ENCODE measurements at places on chromosomes 7 and 10.

GRCh38 chr7:155667241-155667829 is 22.9 kb downstream of the RBM33 start:
- no peak for DNase-seq

- no peak for DNase-seq
Measured at GRCh38 chr7:13466874-13467547, 522.5 kb downstream of the ETV1 start.

- DNase-seq, result no peak
Measured at GRCh38 chr7:135599471-135599870, 41.8 kb downstream of the NUP205 start.

GRCh38 chr10:21475393-21475792 is 50.1 kb downstream of the SKIDA1 start:
- no peak for DNase-seq

GRCh38 chr7:132817949-132818348 is 241.7 kb upstream of the PLXNA4 start:
- DNase-seq, result no peak

GRCh38 chr7:8436965-8437364 is 3.6 kb downstream of the NXPH1 start:
- DNase-seq, result peak; percentile 59

DNA sequence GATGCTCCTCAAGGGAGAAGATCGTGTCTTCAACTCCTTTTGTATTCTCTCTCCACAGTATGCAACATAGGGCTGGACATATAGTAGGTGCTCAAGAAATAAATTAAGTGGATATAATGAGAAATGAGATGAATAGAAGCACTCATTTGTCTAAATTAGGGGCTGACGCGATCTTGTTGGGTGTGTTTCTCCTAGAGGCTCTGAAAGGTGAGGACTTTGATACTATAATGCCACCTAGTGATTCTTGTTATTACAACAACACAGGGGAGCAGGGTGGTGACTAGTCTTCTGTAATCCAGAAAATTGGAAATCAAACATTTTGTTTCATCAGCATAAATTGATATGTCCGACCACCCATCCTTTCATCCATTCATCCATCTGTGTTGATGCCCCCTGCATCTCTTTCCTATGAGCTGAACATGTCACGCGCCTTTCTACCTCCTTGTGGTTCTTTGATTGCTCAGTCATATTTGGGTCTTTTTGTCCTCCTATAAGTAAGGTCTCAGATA is 3.5 kb upstream of the CFAP58 start:
- DNase-seq, result peak; percentile 68

GRCh38 chr10:71011141-71011540 is 122.8 kb upstream of the PCBD1 start:
- DNase-seq, result no peak

DNA sequence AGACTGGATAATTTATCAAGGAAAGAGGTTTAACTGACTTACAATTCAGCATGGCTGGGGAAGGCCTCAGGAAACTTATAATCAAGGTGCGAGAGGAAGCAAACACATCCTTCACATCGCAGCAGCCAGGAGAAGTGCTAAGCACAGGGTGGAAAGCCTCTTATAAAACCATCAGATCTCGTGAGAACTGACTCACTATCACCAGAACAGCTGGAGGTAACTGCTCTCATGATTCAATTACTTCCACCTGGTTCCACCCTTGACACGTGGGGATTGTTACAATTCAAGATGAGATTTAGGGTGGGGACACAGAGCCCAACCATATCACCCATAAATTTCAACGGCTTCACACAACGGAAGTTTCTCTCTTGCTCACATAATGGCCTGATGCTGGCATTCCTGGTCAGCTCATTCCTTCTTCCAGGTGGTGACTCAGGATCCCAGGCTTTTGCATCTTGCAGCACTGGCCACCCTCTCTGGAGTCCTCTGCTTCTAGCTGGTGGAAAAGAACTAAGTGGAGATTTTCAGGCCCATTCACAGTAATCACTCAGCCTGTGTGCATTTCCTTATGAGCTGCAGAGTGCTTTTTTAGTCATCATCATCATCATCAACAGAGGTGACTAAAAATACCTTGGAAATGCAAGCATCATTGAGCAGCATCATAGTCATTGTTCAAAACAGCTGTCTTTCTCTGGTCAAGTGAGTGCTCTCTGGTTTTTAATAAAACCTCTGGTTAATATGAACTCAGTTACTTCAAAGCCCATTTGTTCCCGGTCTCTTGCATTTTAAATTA is 308.1 kb downstream of the SFMBT2 start:
- DNase-seq, result peak; percentile 72

- DNase-seq, result no peak
Measured at GRCh38 chr10:125000366-125001312, 58.7 kb downstream of the ZRANB1 start.

DNA sequence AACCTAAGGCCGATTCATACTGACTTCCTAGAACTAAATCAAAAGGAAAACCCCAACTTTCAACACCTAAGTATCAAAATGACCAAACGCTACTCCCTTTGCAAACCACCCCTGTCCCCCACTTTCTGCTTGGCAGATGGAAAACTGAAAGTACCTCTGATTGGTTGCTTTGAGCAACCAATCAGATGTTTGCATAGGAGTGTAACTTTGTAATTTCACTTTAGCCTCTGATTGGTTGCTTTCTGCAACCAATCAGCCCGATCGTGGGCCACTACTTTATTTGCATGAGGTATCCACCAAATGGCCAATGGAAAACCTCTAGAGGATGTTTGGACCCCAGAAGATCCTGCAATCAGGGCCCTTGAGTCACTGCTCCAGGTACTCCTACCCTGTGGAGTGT is 12.3 kb upstream of the SNX10 start:
- DNase-seq, result no peak

DNA sequence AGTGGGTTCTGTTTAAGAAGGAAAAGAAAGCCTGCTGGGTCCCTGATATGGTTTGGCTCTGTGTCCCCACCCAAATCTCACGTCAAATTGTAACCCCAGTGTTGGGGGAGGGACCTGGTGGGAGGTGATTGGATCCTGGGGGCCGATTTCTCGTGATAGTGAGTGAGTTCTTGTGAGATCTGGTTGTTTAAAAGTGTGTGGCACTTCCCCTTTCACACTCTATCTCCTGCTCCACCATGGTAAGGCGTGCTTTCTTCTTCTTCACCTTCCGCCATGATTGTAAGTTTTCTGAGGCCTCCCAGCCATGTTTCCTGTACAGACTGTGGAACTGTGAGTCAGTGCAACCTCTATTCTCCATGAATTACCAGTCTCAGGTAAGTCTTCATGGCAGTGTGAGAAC is 42.6 kb downstream of the INPP5A start:
- DNase-seq, result no peak

DNA sequence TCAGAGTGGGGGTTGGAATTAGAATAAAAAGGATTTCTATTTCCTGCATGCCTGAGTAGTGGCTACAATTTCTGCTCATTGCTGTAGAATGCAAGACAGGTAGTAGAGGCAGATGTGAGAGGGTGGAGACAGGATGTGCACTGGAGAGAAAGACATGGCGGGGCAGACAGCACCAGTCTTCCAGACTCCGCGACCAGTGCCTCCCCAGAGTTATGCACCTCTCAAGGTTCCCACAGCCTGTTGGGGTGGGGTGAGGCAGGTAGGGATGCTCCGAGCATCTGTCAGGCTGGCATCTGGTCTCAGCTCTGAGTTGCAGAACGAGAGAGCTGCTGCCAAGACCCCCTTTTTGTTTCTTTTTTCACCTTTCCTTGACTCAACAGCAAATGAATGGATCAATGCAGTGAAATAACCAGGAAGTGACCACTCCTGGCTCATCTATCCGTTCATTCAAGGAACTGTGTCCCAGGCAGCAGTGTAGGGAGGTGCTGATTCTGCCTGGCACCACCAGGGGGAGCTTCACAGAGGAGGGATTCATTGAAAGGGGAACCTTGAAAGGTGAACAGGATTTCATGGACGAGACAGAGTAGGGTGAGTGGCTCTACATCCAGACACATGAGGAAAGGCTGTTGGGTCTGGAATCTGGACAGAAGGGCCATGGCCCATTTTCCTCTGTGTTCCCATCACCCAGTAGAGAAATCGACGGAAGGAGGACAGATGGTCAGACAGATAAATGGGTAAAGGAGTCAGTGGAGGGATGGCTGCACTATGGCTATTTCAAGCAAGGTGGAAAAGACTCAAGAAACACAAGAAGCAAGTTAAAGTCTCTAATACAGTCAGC is 17.2 kb upstream of the SLC18A3 start:
- peak; percentile 72 for DNase-seq

- DNase-seq, result peak; percentile 41
Measured at GRCh38 chr10:99560277-99561126, 27.8 kb downstream of the NKX2-3 start.

- no peak for DNase-seq
Measured at GRCh38 chr7:32809871-32810270, 81.7 kb downstream of the KBTBD2 start.

DNA sequence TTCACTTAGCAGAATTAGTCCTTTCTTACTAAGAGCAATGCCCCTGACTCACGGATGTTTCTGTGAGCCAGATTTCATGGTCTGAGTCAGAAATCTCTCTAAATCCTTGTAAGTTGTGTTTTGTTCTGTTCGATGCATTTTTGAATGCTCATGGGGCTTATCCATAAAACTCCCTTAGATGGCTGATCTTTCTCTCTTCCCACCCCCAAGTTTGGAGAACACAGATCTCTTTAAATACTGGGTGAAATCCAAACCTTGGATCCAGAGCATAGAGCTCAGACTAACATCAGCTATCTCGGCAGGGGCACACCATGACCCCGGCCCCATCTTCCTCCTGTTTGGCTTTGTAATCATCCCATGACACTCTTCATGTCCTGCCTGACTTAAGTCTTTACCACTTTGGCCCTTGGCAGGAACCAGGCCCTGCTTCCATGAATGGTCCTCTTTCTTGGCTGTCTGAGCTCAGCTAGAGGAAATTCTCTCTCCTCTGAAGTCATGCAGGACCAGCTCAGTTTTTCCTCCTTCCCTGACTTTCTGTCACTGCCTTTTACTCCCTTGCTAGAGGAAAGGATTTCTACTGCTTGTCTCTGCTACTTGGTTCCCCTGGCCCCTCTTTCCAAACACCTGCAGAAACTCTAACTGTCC is 120.4 kb upstream of the RAB11FIP2 start:
- DNase-seq, result no peak

GRCh38 chr10:73888514-73888913 is 14.2 kb upstream of the CAMK2G start:
- peak; percentile 62 for DNase-seq

DNA sequence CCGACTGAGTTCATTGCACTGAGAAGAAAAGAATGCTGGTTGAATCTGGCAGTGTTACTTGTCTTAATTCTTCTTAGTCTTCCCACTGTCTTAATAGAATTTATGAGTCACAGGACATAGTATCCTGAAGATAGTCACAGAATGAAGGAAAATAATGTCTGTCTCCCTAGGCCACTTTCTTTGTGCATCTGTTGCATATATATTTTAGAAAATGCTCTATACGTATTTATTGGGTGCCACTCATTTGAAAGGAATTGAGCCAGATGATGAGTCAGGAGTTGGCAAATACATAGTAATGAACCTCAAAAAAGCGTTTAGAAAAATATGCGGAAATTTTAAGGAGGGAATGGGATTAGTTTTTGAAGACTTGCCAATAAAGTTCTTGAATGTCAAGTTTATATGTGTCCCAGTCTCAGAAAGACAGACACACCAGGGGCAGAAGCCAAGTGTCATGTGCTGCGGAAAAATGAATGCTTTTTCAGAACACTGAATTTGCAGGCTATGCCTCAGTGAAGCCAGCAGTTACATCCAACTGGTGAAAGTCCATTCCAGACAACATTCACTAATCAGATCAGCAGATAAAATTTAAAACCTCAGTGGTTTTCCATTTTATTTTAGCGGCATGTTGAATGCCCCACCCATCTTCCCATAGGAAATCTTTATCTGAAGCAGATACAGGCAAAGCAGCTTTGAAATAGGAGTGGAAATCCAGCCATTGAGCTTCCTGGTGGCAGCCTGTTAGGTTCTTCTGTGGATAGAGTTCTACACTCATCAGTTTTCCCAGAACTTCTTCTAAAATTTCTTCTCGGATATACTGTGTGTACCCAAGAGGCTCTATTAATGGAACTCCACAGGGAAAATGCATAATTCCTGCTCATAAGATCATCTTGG is 308.4 kb downstream of the BICC1 start:
- peak; percentile 53 for DNase-seq

GRCh38 chr10:76036111-76036940 is 604.9 kb downstream of the LRMDA start:
- DNase-seq, result peak; percentile 69

DNA sequence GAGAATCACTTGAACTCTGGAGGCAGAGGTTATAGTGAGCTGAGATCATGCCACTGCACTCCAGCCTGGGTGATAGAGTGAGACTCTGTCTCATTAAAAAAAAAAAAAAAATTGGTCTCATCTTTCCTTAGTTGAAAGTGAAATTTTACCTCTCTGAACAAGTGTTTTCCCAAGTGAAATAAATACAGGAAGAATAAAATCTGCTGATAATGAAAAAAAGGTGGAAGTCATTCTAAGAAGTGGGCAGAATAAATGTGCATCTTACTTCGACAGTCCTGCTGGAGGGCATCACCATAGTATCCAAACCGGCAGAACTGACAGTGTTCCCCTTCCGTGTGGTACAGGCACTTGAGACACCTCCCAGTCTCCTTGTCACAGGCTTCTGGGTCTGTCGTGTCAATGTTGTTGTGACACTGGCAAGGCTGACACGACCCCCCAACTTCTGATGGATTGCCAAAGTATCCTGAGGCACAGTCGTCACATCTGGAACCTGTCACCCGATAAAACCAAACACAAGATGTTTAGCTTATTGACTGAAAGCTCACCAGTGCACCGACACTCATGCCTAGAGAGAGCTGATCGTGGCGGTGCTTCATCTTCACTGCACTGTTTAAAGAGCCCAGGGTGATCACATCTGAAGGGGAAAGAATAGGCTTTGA is 49.6 kb downstream of the LAMB1 start:
- no peak for DNase-seq

- no peak for DNase-seq
Measured at GRCh38 chr10:96889415-96890171, 57.5 kb downstream of the LCOR start.

GRCh38 chr7:143422033-143422432 is 13.4 kb upstream of the EPHA1 start:
- DNase-seq, result no peak

GRCh38 chr10:24701447-24701846 is 22.2 kb downstream of the ARHGAP21 start:
- no peak for DNase-seq

- no peak for DNase-seq
Measured at GRCh38 chr7:142337054-142338001, 79.5 kb upstream of the PRSS58 start.

DNA sequence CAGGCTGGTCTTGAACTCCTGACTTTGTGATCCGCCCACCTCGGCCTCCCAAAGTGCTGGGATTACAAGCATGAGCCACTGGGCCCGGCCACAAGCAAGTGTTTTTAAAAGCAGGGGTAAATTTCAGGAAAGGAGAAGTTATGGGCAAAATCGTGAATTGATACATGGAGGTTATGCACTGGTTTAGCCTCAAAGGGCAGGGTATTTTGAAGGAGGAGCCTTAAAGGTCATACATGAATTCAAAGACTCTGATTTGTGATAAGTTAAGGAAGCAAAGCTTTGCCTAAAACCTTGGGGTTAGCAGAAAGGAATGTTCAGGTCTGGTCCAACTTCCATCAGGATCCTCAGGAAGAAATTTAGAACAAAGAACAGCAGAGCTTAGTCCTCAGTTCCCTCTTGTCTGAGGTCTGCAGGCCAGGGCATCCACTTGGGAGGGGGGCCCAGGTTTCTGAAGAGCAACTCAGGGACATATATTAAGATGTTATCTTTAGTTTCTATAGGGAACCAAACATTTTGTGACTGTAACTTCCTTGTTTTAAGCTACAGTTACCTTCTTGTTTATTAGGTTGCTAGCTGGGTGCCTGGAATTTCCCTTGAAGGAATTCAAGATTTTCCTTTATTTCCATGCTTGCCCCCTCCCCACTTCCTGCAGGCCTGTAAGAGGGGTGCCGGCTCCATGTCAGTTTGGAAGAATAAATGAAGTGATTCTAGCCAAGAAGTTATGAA is 2.8 kb upstream of the REPIN1 start:
- peak; percentile 50 for DNase-seq

Measured in kidney tubule cell (primary cell).